ENCODE measurements at places on chromosomes 1 and 21. TPM values are rescaled to one million over a fixed set of nuclear protein-coding genes. Genes with fewer than 3 reads are reported as not detected.
A peak's percentile ranks its signal among the peaks of the same experiment; 100 is the strongest.

DNA sequence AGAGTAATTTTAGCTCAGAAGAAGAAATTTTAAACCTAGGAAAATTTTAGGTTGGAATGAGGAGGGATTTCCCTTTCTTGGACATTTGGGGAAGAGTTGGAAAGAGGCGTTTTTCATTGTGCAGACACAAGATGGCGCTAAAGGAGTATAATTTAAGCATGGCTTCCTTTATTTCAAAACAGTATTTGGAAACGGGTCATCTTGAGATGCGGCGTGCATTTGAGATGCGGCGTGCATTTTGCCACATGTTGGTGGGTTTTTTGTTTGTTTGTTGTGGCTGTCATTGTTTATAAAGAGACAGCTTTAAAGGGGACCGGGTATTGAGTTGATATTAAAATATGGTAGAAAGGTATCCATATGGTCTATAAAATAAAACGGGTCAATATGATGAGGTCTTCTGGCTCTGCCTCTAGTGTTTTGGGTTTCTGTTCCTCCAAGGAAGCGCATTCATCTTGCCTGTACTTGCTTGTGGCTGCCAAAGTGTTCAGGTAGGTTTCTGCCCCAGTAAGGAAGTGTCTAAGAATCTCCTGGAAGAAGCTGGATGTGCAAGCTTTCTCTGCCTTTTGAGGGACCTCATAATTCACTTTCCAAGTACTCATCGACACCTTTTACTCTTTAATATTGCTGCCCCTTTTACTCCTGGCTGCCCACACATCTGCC lies 210.3 kb downstream of the SLC35F3 start:
- DNase-seq: no peak

HEYL gene
- 22.6 TPM for polyA plus RNA-seq

GRCh38 chr1:77768006-77768405 lies 8.4 kb upstream of the USP33 start:
- DNase-seq: no peak

DNA sequence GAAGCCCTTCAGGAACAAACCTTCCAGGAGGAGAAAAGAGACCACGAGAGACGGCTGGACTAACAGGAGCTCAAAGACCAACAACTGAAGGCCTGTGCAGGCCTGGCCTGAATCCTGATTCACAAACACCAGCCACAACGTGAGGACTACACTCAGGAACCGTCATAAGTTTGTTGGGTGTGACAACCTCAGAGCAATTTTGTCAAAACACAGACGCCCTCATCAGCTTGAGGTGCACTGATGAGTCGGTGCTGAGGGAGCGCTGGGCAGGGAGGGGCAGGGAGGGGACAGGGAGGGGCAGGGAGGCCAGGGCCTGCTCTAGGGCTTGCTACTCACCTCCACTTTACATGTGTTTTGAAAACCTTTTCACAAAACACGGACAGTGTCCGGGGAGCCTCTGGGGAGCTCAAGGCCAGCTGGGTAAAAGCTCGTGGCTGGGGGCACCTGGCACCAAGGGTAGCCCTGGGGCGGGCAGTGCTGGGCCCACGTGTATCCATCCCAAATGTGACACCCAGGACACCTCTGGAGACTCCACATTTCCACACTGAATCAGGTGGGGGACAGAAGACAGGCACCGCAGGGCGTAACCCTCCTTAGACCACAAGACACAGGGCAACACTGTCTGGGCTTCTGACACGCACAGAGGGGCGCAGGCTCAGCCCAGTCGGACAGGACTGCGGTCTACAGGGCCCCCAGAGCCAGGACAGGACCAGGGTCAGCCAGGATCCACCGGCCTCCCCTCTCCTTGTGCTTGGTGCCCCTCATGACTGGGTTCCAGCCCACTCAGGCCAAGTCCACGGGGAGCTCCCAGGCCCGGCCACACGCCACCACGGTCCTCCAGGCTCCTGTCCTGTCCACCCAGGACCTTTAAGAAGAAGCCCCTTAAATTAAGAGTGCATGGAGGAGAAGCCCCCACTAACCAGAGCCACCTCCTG lies 16.5 kb downstream of the LSS start:
- no peak for DNase-seq

- DNase-seq: no peak
These were observed 55.0 kb downstream of the S1PR1 start for GRCh38 chr1:101291562-101292380.

S100A2 gene
- 3.7 TPM for polyA plus RNA-seq

AMPD1 gene
- not detected for polyA plus RNA-seq

CD52 gene
- polyA plus RNA-seq: 4.5 TPM

DNA sequence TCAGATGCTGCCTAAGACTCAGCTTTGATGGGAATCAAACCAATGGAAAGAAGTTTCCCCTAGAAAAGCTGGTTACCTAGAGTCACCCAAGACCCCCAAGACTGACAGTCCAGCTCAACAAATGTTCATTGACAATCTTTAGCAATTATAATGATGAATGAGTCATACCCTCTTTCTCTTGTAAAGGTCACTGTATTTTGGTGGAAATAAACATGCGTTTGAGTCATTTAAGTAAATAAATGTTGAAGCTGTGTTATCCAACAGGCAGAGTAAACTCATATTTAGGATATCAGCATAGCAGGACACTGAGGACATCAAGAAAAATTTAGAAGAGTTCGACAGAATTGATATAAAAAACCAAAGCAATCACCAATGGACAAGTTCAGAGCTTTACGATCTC lies 295.9 kb downstream of the RGS7 start:
- DNase-seq: no peak

GSTM1 gene
- polyA plus RNA-seq: 38.9 TPM

ELAVL4 gene
- 0.36 TPM for polyA plus RNA-seq

DNA sequence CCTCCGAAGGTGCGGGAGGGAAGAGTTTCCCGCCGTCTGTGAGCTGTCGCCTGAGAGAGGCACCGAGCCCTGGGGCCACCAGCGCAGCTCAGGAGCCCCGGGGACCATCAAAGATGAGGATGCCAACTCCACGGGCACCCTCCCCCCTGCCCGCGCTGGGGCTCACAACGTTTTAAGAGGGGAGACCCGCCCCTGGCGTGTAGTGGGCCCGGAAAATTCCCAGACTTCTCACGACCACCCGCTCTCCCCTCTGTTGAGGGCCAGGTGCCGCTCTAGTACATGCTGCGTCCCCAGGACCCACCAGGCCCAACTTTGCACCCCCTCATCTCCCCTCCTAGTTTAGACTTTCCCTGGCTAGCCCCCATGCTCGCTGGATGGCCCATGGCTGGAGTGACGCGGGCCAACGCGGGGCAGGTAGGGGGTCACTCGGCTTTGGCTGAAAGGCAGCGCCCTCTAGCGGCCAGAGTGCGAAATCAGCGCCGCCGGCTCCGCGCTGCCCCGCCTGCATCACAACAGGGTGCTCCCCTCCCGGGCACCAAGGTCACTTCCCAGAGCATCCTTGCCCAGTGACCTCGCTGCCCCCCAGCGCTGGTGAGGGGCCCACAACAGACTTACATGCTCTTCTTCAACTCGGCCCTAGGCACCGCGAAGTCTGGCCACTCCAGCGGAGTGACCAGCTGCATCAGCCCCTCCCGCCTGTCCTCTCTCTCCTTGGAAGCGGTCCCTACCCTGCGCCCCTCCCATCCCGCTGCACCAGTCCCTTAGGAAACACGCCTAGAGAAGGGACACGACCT lies 1.8 kb downstream of the CD160 start:
- DNase-seq: peak; percentile 88
